ENCODE measurements at places on chromosomes 6 and 20.

- ATAC-seq, result no peak
Observed at GRCh38 chr6:15413466-15414234, 167.8 kb downstream of the JARID2 start.

DNA sequence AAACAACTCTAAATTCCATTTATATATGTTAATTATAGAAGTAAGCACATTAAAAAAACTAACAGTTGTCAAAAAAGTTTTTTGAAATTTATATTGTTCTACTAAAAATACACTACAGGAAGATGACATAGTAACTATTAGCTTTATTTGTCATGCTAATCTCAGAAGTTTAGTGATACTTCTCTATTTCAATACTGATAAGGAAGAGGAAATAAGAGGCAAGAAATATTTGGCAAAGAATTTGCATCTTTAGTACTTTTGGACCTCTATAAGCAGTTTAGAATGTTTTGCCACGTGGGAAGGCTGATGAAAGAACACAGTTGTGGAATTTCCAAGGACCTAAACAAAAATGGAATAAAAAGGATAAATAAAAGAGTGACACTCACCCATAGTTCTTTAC lies 12.6 kb downstream of the IFNGR1 start:
- no peak for ATAC-seq

DNA sequence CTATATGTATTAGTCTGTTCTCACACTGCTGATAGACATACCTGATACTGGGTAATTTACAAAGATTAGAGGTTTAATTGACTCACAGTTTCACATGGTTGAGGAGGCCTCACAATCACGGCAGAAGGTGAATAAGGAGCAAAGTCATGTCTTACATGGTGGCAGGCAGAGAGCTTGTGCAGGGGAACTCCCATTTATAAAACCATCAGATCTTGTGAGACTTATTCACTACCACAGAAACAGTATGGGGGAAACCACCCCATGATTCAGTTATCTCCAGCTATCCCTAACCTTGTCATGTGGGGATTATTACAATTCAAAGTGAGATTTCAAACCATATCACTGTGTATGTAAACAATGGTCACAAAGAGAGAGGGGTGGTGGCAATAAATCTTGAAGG lies 6.6 kb downstream of the CST8 start:
- no peak for ATAC-seq

- ATAC-seq, result no peak
Observed at GRCh38 chr6:9621276-9621675, 793.6 kb downstream of the TFAP2A start.

DNA sequence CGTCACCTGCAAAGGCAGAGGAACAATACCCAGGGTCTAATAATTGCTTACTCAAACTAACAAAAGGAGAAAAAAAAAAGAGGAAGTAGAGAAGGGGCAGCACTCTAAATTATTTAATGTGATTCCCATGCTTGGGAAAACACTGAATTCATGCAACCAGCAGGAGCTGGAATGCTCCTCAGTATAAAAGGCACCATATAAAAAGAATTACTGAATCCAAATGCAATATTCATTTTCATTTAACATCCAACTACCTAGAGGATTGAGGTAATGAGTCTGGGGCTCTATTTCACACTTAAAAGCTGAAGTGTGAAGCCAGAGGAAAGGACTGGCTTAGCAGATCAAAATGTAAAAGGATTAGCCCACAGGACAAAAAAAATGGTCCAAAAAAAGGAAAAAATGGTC lies 8.7 kb downstream of the B4GALT5 start:
- peak; percentile 70 for ATAC-seq

- ATAC-seq, result no peak
Observed at GRCh38 chr20:5776077-5776476, 25.9 kb downstream of the SHLD1 start.

DNA sequence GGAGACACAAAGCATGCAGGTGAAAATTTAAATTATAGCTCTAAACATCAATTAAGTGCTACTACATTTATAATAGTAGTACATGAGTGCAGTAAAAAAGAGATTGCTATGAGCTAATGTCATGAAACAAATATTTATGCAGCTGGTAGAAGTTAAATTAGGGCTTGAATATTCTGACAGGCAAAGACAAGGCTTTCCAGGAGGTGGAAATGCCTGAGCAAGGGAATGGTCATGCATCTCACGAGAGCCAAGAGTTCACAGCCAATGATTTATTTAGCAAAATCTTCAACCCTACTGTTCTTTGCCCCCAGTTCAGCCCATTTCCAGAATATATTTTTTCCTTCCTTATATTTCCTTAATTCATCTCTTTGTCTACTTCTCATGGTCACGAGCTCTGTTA lies 128.9 kb downstream of the HIVEP2 start:
- no peak for ATAC-seq

- no peak for ATAC-seq
Observed at GRCh38 chr20:48651271-48651670, 176.5 kb downstream of the PREX1 start.

DNA sequence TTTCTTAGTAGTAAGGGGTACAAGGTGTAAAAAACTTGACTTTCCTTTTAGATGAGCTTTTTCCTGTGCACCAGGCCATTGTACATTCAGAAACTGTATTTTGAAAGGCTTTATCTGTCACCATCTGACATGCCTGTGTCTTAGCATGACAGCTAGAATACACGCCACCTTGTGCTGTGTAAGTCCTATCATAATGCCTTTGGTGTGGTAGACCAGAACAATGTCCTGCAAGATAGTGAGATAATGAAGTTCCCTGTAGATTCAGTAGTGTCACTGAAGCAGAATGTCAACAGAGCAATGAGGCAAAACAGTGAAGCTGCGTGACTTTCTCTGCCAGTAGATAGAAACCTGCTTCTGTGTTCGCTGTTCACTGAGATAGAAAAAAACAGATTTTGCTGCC lies 105.8 kb downstream of the JAG1 start:
- ATAC-seq, result no peak

GRCh38 chr6:93398723-93399122 lies 20.6 kb downstream of the EPHA7 start:
- ATAC-seq, result no peak

DNA sequence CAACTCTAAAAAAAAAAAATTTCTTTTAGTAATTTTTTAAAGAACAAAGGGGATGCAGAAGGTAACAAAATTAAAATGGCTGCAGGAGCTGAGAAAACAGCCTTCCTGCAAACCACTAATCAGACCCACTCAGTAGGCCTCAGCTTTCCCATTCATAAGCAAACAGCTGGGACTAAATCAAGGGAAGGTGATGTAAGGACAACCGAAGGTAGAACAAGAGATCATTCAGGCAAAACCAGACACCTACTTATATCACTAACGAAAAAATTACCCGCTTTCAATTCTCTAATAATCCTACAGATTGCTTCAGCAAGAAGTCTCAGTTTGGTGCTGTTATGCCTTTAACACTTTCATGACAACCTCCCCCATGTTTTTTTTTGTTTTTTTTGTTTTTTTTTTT lies 124.0 kb downstream of the ZMYND8 start:
- ATAC-seq, result no peak

DNA sequence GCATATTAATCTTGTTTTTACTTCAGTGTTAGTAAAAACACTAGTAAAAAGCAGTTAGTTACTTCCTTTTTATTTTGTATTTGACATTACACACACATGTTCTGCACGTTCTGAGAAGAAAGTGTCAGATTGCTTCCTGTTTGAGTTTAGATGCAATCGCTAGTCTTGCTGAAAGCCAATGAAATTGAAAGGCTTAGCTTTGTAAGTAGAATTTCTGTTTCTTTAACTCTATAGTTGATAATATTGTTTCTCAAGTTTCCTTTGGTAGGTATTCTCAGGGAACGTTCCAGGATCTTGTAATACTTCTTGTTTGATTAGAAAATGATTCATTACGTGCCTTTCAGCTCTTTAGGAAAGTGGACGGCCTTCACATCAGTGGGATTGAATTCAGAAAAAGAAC lies 55.0 kb downstream of the CDKAL1 start:
- ATAC-seq, result no peak

DNA sequence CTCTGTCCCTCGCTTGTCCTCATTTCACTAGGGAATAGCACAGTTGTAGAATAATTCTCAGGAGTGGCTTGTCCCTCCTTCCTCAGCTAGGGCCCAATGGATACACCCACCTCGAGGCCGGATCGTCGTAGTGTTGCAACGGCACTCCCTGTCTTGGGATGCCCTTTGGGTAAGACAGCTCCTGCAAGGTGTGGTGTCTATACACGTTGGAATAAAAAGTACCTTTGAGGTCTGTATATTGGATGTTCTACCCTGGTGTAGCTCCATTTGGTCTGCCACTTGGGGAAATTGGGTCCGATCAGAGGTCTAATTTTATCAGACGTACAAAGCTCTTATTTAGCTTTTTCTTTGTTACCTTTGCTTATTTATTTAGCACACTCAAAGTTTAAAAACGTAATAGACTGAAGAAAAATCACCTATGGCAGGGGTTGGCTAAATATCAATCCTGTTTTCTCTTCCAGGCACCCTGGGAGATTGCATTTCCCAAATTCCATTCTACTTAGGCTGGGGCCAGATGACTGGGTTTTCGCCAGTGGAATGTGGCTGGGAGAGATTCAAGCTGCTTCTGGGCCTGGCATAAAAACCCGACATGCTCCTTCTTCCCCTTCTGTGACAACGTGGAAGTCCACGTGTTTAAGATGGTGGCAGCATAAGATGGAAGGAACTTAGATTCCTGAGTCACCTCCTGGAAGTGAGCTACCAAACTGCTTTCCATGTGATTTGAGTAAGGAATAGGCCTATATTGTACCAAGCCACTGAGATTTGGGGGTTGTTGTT lies 82.3 kb upstream of the CD83 start:
- no peak for ATAC-seq

GRCh38 chr6:53916804-53917463 lies 122.1 kb downstream of the LRRC1 start:
- ATAC-seq, result no peak

Measured in stimulated activated memory B cell treated with anti-CD40 and anti-IgM and Interleukin-4, amounts not matched to agents 10 μg/mL and 1 μg/mL and 100 μg/mL, for 72 hours (primary cell).